ENCODE measurements at places on chromosomes 7 and 10.

DNA sequence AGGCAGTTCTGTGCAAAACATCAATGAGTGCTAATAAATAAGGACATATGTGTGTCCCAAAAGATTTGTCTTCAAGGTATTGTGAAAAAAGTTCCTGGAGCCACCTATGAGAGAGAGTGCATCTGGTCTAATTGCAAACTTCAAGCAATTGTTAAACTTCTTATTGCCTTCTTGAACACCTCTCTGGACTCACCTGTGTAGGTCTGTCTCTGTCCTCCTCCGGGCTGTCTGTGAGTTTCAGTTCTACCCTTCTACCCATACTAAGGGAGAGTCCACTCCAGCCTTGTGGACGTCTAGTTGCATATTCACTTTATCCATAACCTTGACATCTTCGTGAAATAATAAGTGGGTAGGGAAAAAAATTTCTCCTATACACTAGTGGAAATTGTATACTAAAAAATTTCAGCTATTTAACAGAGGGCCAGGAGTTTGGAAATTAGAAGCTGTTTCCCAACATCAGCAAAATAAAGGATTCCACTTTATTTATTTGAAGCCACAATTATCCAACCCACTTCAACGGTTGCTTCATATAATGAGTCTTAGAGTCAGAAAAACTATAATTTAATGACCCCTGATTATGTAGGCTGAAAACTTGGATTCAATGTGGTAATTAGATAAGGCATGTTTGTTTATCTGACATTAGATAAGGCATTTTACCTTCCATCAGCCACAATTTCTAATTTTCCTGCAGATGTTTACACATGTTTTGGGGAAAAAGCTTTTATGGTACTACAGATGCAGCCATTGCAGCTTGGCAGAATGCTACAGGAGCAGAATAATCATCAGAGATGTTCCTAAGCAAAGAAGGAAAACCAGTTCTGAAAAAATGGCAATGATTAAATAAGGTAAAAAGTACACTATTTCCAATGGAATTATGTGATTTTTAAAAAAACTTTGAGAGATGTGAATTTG lies 150.8 kb upstream of the FAM3C start:
- DNase-seq, result no peak

- DNase-seq, result no peak
Observed at GRCh38 chr10:31896968-31897384, 31.7 kb downstream of the ARHGAP12 start.

- DNase-seq, result no peak
Observed at GRCh38 chr10:30379983-30380382, 30.9 kb upstream of the MTPAP start.

- no peak for DNase-seq
Observed at GRCh38 chr10:94178475-94179253, 184.1 kb downstream of the NOC3L start.

- no peak for DNase-seq
Observed at GRCh38 chr7:79009647-79010046, 443.8 kb downstream of the MAGI2 start.

DNA sequence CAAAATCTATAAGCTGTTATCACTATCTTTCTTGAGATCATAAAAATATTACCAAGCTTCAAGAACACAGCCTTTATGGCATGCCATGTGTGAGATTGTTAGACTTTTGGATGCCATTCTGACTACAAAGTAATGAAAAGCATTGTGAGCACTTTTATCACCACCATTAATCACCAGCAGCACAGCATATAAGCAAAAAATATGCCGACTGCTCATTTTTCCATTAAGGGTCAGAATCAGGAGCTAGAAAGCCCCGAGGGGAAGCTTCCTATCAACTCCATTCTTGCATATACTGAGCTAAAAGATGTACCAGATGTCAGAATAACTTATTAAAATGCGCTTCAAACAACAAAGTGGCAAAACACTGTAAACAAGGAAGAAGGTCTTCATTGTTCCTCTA lies 114.3 kb downstream of the LMBR1 start:
- no peak for DNase-seq
